ENCODE measurements at places on chromosomes 4 and X.

DNA sequence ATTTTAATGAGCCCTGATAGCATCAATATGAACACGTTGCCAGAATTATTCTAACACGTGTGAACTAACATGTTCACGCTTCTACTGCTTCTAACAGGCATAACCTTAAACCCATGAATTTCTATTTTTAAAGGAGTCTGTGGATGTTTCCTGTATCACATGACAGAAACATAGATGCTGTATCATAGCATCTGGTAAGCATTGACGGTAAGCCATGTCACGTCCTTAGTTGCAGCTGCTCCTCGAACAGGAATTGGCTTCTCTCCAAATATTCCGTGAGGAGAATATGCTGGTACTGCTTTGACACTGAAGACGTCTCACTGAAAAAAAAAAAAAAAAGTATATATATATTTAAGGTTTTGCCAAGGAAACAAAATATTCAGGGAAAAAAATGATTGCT lies 105.1 kb upstream of the MXRA5 start:
- DNase-seq: no peak

GRCh38 chrX:14529290-14529989 lies at the start of gene GLRA2:
Gene GLRA2 (plus strand): TSS chrX:14529536. CDS start chrX:14530058, 522 bp downstream.
- DNase-seq: no peak

DNA sequence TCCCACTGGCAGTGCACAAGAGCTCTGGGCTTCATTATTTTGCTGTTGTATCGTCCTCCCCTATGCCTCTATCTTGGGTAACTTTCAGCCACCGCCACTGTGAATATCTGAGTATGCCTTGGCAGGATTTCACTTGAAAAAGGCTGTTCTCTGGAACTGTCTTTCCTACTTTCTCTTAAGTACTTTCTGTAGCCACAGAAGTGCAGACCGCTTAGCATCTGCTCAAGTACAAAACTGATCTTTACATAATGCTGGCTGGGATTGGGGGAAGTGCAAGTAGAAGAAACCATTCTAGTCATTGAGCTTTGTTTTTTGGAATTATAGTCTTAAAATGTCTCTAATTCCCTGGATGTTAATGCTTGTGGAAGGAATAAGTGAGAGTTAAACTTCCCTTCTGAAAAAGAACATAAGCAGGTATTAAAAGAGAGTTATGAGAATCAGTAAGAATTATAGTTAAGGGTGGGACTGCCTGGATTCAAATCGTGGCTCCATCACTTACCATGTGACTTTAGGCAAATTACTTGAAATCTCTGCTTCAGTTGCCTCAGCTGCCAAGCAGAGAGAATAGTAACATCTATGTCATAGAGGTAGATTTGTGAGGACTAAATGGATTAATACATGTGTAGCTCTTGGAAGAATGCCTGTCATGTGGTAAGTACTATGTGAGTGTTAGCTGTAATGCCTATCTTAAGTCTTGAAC lies 77.5 kb downstream of the MID1IP1 start:
- no peak for DNase-seq

GRCh38 chr4:33200377-33200776 lies 2480.2 kb downstream of the PCDH7 start:
- no peak for DNase-seq

- DNase-seq: no peak
Observed at GRCh38 chr4:168486912-168487281, 6.6 kb upstream of the DDX60L start.
